ENCODE measurements at places on chromosomes 12 and 14.

GRCh38 chr12:27521066-27521465 lies 2.9 kb upstream of the PPFIBP1 start:
- peak; percentile 65 for DNase-seq

DNA sequence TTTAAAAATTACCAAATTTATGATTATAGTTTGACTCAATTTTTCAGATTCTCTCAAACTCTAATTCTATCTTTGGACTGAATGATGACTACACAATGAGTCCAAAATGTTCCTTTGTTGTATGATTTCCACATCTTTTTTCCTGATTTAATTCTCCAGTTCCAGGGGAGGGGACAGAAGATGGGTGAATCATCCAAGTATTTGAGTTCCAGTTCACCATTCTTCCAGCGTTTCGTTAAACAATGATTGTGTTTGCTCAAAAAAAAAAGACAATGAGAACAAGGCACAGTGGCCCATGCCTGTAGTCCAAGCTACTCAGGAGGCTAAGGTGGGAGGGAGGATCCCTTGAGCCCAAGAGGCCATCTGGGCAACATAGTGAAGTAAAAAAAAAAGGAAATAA lies 23.8 kb downstream of the BAZ1A start:
- DNase-seq = peak; percentile 22

- DNase-seq = no peak
Measured at GRCh38 chr12:52546126-52546525, 6.8 kb downstream of the KRT71 start.

GRCh38 chr14:104576232-104576969 lies 3.2 kb upstream of the C14orf180 start:
- DNase-seq = no peak

DNA sequence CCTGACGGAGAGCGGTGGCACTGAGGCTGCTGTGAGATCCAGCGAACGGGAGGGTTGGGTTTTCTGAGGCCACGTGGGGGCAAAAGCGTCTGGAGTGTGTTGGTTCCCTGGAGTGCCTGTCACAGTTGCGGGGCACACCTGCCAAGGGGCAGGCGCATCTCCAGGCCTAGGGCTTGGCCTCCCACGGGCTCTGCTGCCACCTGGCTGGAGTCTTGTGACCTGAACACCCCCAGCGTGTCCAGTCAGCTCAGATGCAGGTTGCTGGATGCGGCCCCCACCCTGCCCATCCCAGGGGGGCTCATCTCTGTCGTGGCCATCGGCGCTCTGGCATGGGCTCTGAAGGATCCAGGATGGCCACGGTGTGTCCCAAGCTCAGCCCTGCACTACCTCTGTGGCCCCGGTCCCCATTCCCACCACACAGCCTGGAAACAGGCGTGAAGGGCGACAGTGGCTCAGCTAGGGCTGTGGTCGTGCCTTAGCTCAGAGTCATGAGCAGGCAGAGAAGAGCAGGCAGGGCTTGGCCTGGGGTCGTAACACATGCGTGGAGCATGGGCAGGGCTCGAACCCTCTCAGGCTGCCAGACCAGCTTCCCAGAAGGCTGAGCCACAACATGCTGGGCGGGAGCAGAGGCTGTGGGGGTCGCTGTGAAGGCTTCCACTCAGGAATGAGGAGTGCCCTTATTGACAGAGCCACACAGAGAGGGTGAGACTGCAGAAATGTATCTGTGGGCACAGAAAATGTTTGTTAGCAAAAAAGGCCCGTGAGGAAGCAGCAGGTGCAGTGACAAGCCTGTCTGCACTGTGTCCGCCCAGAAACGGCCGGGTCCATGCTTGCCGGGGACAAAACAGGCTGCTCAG lies 23.5 kb upstream of the CRIP2 start:
- DNase-seq = no peak

- DNase-seq = no peak
Measured at GRCh38 chr12:120465756-120466155, 3.8 kb downstream of the SRSF9 start.

Measured in hepatic stellate cell (primary cell).